AG04450 (cell line): ENCODE measurements at places on chromosomes 1 and 21. TPM values are rescaled to one million over a fixed set of nuclear protein-coding genes. Genes with fewer than 3 reads are reported as not detected.

DNA sequence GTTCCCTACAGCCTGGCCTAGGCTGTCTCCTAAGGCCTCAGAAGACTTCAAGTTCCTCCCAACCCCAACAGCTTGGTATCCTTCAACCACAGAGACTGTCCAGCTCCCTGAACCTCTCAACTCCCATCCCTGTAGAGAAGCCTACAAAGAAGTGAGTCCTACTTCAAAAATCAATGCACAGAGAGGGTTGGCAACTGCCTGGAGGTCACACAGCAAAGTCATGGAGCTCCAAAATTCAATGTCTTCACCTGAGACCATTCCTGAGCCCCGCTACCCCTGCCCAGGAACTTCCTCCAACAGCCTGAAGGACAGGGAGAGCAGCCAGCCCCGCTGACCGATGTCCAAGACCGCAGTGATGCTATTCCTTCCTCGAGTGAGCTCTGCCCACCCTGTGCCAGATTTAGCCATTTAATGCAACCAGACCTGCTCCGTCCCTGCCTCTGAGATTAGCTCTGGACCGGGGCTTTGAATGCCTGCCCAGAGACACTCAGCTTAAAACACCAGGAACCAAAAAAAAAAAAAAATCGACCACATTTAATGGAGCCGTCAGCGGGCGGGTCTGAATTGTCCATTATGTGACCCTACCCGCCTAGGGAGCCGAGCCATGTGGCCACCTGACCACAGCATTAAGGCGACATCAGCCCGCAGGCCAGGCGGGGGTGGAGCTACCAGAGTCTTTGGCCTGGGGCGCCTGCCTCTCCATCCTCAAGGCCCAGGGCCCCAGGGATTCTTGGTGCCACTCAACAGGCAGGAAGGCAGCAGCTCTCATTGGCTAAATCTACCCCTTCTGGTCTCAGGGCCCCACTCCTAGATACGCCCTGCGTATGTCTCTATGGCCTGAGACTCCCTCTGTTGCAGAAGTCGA is 148.6 kb downstream of the SYF2 start:
- no peak for DNase-seq

CELA3A gene
- not detected in 2 replicates for polyA plus RNA-seq

HAPLN2 gene
- polyA plus RNA-seq: not detected in 2 replicates

- no peak for DNase-seq
Measured at GRCh38 chr21:41786509-41786987, 19.7 kb upstream of the RIPK4 start.

RIMKLA gene
- not detected in 2 replicates for polyA plus RNA-seq

CRYAA gene
- polyA plus RNA-seq: not detected in 2 replicates

DNA sequence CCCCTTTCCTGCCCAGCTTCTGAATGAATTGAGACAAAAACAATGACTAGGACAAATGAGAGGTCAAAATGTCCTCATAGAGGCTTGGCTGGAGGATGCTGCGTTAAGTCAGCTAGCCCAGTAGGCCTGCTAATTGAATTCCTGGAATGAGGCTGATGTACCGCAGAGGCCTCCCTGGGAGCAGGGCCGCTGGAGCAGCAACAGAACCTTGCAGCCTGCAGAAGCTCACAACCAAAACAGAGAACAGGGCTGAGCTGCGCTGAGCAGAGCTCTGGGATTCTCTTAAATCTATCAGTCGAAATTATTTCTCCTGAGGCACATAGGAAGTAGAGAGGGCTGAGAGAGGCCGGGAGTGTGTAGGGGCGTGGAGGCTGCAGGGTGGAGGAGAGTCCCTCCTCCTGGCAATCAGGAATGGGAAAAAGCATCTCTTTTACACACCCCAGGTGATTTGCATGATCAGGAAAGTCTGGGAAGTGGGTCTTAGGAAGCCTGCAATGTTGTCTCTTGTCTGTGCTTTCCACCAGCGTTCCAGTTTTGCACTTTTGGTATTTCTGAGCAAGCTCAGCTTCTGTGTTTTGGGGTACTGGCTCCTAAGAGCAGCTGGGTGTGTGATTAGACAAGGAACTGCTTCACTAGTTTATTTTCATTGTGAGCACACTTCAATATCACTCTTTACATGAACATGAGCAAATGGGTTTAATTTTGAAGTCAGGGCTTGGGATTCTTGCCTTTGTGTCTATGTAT is 66.5 kb downstream of the RYR2 start:
- no peak for DNase-seq

DDR2 gene
- polyA plus RNA-seq: 179 and 194 TPM in 2 replicates

ANKRD65 gene
- polyA plus RNA-seq: 0.16 and 0.24 TPM in 2 replicates

DNA sequence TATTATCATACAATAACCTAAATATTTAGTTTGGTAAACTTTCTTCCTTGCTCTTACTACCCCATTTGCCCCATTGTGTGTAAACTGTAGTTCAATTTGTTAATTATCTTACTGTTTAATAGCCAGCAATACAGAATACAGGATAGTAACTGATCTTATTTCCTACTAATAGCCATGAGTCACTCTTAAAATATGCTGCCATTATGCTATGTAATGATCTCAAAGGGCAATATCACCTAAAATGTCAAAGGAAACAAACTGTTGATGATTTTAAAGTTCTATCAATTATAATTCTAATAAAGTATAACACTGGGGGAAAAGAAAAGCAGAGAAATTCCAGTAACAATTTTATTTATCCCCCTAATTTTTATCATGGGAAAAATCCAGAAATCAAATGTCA is 4.3 kb downstream of the SLC30A1 start:
- no peak for DNase-seq

DNA sequence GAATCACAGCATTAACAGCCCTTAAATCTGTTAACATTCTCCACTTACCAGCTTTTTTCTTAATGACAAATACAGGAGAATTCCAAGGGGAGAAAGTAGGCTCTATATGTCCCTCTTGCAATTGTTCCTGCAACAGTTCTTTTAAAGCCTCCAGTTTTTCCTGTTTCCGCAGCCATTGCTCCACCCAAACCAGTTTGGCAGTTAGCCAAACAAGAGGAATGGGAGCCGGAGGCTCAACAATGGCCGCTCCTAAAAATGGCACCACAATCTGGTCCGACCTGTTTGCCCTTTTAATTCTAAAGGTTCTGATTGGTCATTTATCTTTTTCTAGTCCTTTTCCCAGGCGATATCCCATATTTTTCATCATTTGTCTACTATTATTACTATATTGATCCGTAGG is 14.0 kb upstream of the L1TD1 start:
- DNase-seq: no peak

GRCh38 chr1:18154430-18155194 is 47.0 kb downstream of the IGSF21 start:
- DNase-seq: no peak

LCE2B gene
- not detected in 2 replicates for polyA plus RNA-seq

- DNase-seq: no peak
Measured at GRCh38 chr1:30533796-30534550, 189.4 kb downstream of the MATN1 start.

TFF2 gene
- polyA plus RNA-seq: not detected in 2 replicates
